COR-L47 (cell line): ENCODE measurements at places on chromosomes 1 and 21.
A peak's percentile ranks its signal among the peaks of the same experiment; 100 is the strongest.

GRCh38 chr1:99648107-99648506, 2.2 kb downstream of the PALMD start:
- no peak for DNase-seq

DNA sequence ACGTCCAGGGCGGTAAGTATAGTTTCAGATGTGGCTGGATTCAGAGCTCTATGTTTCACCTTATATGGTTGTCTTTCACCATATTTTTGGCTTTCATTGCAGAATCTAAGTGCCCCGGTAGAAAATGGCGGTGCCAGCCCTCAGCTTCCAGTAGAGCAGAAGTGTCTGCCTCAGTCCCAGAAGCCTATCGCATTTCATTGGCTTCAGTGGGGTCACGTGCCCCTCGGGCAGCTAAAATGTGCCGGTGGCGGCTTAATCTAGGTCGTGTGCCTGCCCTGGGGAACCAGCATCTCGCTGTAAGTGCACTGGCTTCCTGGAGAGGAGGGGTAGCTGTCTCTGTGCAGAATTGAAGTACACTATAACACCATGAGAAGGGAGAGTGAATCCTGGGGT, 107.4 kb upstream of the MAGI3 start:
- no peak for DNase-seq

- DNase-seq: no peak
Observed at GRCh38 chr1:51515982-51516648, 3.0 kb downstream of the EPS15 start.

GRCh38 chr1:160224606-160225005, 19.4 kb downstream of the PEA15 start:
- DNase-seq: no peak

DNA sequence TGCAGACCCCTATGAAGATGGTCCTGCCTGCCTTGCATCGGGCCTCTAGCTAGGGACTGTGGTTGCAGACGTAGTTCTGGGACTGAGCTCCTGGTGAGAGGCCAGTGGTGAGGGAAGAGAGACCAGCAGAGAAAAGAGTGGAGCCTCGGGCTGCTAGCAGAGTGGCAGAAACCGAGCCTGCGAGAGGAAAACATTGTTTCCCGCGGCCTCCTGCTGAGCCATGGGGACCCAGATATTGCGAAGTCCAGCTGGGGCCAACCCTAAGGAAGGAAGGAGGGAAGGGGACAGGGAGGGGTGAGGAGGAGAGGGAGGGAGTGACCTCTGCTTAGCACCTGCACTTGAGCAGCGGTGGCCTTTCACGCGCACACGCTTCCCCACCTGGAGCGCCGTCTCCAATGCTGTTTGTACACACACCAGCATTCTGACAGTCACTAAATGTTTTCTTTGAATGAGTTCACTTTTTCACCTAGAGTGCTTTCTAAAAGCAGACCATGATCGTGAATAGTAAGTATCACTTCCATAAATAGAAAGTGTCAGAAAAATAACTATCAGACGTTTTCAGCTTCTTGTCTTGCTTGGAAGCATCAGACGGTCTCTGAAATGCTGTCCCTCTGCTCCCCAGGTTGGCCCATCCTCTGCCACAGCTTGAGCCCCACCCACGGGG, 2.5 kb upstream of the FNDC10 start:
- DNase-seq: no peak

DNA sequence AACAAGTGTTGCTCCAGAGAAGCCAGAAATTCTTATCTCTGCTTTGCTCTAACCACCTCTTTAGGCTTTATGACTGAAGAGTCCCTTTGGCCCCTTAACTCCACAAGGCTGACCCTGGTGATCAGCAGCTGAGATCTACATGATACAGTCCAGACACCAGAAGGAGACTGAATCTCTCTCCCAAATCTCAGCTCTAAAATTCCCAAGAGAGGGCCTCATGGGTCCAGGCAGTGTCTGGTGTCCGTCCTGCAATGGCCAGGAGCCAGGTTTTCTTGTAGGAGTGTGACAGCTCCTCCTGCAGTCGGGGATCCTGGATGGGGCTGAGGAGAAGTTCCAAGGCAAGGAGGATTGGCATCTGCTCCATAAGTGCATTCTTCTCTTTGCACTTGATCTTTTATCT, 35.3 kb downstream of the L1TD1 start:
- no peak for DNase-seq

GRCh38 chr1:220007438-220007837, 38.9 kb downstream of the EPRS1 start:
- DNase-seq: no peak

- no peak for DNase-seq
Observed at GRCh38 chr21:41951876-41952567, 1.8 kb downstream of the C2CD2 start.

- no peak for DNase-seq
Observed at GRCh38 chr1:57061369-57061768, 95.6 kb upstream of the C8B start.

- peak; percentile 93 for DNase-seq
Observed at GRCh38 chr1:111739194-111739924, at the start of gene INKA2. Gene INKA2, minus strand, starts transcription at chr1:111739395. Its CDS starts 153 bp downstream, at chr1:111739242.

DNA sequence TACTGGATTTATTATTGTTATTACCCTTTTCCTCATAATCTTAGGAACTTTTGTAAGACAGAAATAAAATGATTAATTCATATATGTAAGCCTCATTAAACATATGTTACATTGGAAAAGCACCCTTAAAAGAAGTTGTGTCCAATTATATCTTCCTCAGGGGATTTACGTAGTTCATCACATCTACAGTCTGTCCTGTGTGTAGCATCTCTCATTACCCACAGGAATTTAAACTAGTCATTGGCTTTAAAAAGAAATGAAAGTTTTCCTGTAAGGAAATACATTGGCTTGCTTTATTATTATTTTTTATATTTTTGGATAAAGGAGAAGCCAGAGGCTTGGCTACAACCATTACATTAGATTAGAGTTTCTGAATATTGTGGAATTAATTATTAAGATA, 56.1 kb downstream of the SWT1 start:
- DNase-seq: no peak

DNA sequence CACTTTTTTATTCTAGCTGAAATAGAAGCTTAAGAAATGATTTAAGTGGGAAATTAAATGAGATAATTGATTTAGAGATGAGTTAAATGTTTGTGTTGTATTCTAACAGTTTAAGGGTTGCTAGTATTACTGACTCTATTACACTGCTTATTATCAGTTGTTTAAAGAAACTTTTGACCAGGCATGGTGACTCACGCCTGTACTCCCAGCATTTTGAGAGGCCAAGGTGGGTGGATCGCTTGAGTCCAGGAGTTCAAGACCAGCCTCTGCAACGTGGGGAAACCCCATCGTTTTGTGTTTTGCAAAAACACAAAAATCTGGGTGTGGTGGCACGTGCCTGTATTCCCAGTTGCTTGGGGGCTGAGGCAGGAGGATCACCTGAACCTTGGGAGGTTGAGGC, 14.2 kb downstream of the CLIC4 start:
- DNase-seq: no peak

DNA sequence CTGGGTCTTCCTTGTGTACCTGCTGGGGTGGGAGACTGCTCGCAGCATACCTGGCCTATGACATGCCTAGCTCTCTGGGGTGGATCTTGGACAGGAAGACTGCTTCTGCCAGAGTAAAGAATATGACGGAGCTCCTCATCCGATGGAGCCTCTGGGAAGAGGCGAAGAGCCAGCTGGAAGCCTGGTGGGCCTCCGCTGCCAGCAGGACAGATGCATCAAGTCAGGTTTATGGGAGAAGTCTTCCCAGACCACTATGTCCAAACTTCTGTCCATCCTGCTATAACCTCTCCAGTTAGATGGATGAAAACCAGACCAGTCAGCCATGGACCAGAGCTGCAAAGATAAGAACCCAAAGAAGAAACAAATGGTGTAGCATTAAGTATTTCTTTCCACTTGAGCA, 27.7 kb upstream of the NGF start:
- DNase-seq: no peak

DNA sequence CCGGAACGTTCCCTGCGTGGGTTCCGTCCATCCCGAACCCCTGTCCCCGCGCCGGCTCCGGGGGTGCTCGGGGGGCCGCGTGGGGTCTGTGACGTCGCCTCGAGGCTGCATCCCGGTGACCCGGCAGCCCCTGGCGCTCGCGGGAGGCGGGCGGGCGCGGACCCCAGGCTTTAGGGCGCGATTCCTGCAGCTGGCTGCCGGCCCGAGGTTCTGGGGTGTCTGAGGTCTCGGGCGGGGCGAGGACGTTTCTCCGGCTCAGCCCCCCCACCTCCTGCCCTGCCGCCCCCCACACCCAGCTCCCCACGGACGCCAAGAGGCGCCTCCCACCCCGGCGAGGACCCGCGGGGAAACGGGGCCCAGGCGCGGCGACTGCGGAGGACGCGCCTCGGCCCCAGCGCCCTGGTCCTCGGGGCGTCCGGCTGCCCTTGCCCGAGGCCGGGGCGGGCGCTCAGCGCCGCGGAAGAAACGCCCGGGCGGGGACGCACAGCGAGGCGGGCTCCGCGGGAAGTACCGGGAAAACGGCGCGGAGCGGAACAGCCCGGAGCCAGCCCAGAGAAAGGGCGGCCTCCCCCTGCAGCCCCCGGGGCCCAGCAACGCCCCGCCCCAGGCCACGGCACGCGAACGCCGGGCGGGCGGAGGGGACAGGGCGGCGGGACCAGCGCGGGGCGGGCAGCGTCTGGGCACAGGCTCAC, 1.3 kb upstream of the PCBP3 start:
- no peak for DNase-seq

GRCh38 chr1:196143602-196144342, 464.5 kb downstream of the KCNT2 start:
- DNase-seq: no peak

- DNase-seq: no peak
Observed at GRCh38 chr1:64956010-64956640, 10.2 kb downstream of the JAK1 start.

GRCh38 chr1:228410015-228410414, 3.4 kb upstream of the TRIM11 start:
- DNase-seq: no peak

DNA sequence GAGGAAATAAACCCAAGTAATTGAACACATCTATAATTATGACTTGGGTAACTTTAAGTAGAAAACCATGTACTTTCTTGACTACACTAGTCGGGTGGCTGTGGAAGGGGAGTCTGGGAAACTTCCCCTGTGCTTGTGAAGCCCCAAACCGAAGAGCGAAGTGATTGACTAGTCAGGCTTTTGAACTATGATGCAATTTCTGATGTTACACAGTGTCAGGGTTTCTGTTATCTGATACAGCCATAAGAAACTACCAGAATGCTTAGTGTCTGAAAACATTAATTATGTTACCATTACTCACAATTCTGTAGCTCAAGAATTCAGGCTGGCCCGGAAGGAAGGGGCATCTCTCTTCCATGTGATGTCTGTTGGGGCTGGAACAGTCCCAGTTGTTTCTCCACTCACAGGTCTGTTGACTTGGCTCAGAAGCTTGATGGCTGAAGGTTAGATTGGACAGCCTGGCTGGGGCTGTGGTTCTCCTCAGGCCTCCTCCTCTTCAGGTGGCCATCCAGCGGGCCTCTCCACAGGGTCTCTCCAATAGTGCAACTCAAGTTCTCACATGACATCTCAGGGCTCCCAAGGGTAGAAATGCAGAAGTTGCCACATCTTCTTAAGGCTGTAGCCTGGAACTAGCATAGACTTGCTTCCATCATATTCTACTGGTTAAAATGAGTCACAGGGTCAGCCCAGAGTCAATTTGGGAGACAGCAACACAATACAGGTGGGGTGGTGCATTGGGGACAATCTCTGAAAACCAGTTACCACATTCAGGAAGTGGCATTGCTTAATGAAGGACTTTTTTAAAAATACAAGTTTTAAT, 8.3 kb upstream of the C8B start:
- DNase-seq: no peak

GRCh38 chr1:183512450-183512849, 40.2 kb downstream of the SMG7 start:
- DNase-seq: no peak

- DNase-seq: no peak
Observed at GRCh38 chr1:44759077-44759476, 16.3 kb upstream of the RPS8 start.

DNA sequence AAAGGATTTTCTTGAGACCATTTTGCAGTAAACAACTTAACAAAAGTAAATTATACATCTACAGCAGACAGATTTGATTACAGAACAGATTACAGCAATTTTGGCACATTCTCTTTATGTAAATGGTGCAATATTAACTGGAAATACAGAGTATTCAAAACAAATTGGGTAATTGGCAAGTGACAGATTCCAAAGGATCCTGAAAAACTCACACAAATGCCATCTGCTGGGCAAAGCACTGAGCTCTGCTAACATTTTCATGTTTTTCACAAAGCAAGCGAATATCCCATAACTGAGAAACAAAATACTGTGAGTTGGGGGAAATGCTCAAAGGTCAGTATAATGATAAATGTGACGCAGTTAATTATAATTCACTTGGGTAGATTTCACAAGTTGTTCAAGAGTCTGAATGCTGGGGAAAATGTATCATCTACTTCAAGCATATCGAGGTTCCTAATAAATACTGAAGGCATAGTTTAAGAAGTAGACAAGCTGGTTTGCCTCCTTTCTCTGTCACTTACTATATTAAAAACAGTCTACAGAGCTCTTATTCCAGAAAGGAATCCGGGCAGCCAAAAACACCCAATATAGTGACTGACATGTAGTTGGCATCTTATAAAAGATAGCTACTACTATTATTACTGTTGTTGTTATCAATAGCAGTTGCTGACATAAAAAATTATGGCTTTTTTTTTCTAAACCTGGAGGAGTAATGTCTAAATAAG, 75.8 kb upstream of the SDC3 start:
- DNase-seq: no peak

GRCh38 chr1:25522031-25522655, 21.3 kb upstream of the LDLRAP1 start:
- no peak for DNase-seq

- no peak for DNase-seq
Observed at GRCh38 chr1:226123591-226124471, 61.3 kb downstream of the H3-3A start.

DNA sequence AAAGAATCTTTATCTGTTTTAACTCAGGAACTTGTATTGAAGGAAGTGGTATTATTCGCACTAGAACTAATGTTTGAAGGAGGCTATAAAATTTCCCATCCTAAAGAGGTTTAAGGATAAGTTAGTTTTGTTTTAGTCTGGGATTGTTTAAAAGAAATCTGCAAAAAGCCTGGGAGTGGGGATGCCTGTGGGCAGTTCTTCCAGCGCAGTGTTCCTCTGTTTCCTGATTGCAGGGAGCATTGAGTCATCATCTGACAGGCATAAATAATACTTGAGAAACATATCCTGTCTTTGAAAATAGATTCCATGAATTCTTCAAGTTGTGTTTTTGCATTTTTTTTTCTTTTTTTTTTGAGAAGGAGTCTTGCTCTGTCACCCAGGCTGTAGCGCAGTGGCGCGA, 350.8 kb upstream of the PTBP2 start:
- DNase-seq: no peak

DNA sequence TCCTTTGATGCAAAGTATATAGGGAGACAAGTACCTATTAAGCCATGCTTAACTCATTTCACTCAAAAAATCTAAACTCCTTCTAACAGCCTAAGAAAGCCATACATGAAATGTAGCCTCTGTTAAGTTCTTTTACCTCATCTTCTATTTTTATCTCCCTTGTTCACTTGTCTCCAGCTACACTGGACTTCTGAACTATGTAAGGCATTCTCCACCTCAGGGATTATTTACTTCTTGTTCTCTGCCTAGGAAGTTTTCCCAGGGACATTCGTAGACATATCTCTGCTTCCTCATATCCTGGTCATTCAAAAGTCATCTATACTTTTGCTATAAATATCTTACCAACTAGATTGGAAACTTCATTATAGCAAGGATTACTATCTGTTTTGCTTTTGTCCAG, 96.9 kb downstream of the COP1 start:
- no peak for DNase-seq

GRCh38 chr1:230320804-230321203, 105.3 kb downstream of the PGBD5 start:
- no peak for DNase-seq
